ENCODE measurements at places on chromosomes 2 and 18.

DNA sequence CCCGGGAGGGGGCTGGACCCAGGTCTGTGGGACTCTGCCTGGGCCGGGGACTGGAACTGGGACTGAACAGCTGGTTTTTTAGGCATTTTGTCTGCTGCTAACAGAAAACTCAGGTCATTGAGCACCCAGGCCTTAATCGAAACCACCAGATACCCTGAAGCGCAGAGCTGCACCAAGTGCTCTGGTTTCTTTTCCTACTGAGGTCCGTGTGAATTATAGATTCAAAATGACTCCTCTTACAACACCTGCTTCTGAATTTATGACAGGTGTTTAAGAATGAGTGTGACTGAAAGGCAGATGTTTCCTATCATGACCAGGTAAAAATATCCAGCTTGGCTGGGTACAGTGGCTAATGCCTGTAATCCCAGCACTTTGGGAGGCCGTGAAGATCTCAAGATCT lies 47.8 kb downstream of the TRAPPC12 start:
- no peak for DNase-seq

DNA sequence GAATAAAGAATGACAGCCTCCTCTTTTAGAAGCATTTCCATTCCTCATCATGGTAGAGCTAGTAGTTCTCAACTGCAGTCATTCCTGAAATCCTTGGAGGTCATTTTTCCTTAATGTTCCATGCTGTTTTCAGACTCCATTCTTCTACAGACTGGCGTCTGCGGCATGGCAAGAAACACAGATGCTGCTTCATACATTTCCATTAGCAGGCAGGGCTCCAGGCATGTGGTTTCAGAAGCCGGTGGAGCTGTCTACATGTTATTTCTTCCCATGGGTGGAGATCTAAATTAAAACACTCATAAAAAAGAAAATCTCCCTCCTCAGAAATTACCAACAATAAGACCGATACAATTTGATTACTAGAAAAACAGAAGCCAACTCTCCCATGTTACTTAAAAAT lies 6.0 kb upstream of the DSG3 start:
- DNase-seq = no peak

- DNase-seq = no peak
Measured at GRCh38 chr2:170905864-170906263, 23.2 kb upstream of the GORASP2 start.

DNA sequence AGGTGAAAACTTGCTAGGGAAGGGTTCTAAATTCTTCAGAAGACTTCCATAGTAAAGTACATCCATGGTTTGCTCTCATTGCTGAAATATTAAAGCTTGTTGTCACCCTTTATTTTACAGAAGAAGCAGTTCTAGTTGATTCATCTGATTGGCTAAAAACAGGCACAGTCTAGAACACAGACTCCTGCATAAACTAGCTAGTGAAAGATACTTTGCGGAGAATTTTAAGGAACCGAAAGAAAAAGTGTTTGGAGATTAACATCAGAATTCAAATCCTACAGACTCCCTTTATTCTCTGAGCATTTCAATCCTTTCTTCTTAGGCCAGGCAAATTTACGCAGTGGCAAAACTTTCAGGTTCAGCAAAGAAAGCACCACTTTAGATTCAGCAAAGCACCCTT lies 1076.5 kb upstream of the ZEB2 start:
- DNase-seq = no peak

DNA sequence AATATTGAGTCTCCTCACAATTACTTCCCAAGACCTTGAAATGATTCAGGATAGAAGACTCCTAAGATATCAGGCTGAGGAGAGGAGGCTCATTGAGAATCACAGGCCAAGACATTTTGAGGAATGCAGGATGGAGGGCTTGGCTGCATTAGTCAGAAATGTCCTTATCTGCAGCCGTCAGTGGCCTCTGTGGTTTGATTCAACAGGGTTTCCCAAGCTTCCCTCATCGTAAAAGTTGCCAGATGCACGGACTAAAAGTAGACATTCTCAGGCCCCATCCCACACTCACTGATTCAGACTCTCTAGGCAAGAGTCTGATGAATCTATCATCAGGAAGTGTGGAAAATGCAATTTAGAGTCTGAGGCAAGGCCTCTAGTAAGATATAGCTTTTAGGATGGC lies 34.0 kb upstream of the TMEM178A start:
- no peak for DNase-seq

- DNase-seq = no peak
Measured at GRCh38 chr2:232632904-232633412, 446 bp upstream of the EFHD1 start.

GRCh38 chr18:57771626-57772025 lies 31.5 kb downstream of the ATP8B1 start:
- no peak for DNase-seq

DNA sequence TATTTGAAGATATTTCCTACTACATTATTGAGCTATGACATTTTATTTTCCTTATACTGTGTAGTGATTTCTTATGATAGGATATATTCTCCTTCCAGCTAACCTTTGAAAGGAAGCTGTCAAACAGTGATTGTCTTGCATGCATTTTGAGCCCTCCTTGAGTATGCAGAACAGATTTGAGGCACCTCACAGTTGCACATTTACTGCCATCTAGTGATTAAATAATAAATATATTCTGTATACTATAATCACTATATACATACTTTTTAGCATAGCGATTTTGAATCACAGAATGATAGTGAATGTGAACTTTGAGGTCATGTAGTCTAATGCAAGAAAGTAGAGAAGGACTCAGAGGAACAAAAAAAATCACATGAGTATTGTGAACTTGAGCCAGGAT lies 268.4 kb upstream of the CDH19 start:
- DNase-seq = no peak

- no peak for DNase-seq
Measured at GRCh38 chr2:16561251-16561650, 104.4 kb downstream of the CYRIA start.

DNA sequence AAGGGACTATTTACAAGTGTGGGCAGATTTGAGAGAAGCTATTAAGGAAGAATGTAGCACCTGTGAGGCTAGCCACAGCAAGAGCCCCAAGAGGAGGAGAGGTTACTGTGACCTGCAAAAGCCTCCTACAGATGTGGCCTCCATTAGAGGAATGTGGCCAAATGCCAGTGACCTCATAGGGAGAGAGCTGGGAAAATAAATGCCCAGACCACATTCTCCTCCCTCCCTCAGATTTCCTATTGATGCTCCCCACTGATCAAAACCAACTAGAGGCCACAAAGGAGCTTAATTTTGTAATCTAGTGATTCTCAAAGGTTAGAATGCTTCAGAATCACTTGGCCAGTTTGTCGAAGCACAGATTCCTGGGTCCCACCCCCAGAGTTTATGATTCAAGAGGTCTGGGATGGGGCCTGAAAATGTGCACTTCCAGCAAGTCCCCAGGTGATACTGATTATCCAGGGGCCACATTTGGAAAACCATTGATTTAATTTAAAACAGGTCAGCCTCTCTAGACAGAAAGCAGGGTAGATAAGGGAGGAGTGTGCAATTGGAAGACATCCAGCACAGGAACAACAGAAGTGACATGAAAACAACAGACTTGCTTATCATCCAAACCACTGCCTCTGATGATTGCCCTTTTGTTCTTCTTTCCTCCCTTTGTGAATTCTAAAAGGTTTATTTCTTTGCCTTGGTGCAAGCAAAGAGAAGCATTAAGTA lies 61.2 kb upstream of the RBBP8 start:
- DNase-seq = no peak

- DNase-seq = no peak
Measured at GRCh38 chr2:161321944-161322648, 13.9 kb downstream of the PSMD14 start.

DNA sequence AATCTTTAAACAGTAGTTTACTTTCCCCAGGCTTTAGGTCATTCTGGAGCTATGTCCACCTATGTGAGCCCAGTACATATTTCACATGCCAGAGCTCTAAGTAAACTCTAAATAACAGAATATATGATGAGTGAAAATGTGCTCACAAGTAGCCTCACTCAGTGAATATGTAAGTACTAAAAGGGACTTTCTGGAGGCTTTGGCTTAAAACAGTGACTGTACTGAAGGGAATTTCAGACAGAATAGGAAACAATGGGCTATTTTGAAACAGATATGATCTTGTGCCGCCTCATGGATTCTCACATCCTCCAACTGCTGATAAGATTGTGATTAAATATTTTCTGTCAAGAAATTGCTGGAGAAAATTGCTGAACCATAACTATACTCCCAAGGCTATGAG lies 747.9 kb downstream of the SOCS6 start:
- DNase-seq = no peak

GRCh38 chr2:205763708-205764211 lies 81.5 kb downstream of the NRP2 start:
- no peak for DNase-seq

GRCh38 chr2:233846387-233847247 lies 7.7 kb downstream of the HJURP start:
- no peak for DNase-seq

GRCh38 chr2:32278478-32278853 lies 762 bp downstream of the YIPF4 start:
- DNase-seq = no peak

GRCh38 chr18:24268784-24269550 lies 128.7 kb downstream of the OSBPL1A start:
- no peak for DNase-seq

GRCh38 chr2:47808614-47809013 lies 25.7 kb downstream of the MSH6 start:
- DNase-seq = no peak

GRCh38 chr2:170820757-170821530 lies 4.3 kb downstream of the GAD1 start:
- no peak for DNase-seq

GRCh38 chr2:45968946-45969584 lies 317.6 kb downstream of the PRKCE start:
- DNase-seq = no peak

- DNase-seq = no peak
Measured at GRCh38 chr2:176093145-176093897, 800 bp downstream of the HOXD13 start.

DNA sequence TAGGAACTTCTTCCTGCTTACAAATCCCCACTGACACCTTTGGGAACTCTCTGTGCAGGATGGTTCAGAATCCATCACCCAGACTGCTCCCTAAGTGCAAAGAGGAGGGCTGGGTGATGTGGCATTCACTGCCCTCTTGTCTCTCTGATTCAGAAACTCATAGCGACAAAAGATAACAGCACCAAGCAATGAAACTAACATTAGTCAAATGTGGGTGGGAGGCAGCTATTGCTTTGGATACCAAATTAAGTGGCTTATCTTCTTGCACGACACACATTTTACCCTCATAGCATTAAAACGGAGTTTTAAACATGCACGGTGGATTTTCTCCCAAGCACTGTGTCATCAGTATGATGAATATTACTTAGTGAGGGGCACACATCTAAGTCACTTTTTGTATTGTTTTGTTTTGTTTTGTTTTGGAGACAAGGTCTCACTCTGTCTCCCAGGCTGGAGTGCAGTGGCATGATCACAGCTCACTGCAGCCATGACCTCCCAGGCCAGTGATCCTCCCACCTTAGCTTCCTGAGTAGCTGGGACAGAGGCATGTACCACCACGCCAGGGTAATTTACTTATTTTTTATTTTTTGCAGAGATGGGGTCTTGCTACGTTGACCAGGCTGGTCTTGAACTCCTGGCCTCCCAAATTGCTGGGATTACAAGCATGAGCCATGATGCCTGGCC lies 40.9 kb upstream of the NEB start:
- DNase-seq = no peak

DNA sequence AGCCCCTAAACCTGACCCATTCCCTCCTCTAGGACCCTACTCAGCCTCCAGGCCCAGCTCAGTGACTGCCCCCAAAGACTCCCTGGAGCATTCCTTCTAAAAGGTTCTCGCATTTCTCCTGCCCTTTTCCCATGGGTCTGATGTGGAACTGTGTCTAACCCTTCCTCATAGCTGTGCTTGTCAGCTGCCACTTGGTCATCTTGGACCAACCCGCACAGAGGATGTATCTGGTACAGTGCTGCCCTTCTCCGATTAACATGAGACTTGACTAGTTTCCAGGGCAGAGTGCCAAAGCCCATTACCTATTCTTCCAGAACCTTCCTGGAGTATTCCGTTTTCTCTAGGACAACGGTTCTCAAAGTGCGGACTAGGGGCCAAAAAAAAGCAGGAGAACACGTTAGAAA lies 518 bp upstream of the NFU1 start:
- no peak for DNase-seq

- no peak for DNase-seq
Measured at GRCh38 chr2:26675651-26676255, 16.8 kb upstream of the KCNK3 start.

GRCh38 chr2:151965884-151966283 lies 133.0 kb downstream of the CACNB4 start:
- DNase-seq = no peak

GRCh38 chr2:25618676-25619075 lies 54.7 kb downstream of the DTNB start:
- no peak for DNase-seq

Measured in cortex of kidney (tissue), 1 donor.